ENCODE measurements at places on chromosomes 4 and X.

GRCh38 chrX:51922561-51922960, 29.1 kb downstream of the MAGED1 start:
- DNase-seq, result no peak

- no peak for DNase-seq
Observed at GRCh38 chrX:150155436-150156035, 207.6 kb upstream of the MAMLD1 start.

DNA sequence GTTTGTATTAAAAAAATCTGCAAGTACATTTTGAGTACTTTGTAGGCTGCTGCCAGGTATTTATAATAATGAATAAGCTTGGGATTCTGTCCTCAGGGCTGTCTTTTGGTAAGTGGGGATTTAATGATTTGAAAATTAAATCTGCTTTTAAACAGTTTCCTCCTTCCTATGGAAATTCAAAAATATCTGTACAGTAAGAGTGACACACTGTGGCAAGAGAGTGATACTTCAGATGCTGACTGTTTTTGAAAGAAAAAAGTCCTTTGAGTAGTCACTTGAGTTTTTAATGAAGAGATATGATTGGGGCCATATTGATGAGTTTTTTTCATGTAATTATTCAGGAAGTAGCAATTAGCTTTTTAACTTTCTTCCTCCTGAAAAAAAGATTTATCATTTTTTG, 49.2 kb downstream of the SMARCAD1 start:
- DNase-seq, result no peak

DNA sequence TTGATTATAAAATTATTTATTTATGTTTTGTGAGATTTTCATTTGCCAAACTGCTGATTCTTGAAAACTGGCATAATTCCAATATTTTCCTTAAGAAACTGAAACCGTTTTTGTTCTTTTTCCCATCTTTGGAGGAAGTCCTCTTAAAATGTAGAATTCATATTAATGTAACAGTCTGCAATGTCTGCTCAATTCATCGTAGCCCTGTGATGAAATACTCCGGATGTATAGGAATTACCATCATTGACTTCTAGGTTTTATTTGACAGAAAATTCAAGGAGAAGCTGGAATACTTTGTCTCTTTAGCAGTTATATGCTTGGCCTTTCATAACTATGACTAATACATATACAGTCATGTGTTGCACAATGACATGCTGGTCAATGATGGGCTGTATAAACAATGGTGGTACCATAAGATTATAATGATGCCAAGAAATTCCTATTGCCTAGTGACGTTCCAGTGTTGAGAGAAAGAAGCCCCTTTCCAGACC, 185.0 kb upstream of the GPRIN3 start:
- no peak for DNase-seq

GRCh38 chr4:185654311-185654710, 119.0 kb upstream of the PDLIM3 start:
- no peak for DNase-seq

- peak; percentile 68 for DNase-seq
Observed at GRCh38 chrX:48021026-48021900, 14.5 kb downstream of the SPACA5 start.

GRCh38 chrX:44874420-44875184, 1.6 kb downstream of the KDM6A start:
- peak; percentile 20 for DNase-seq

- DNase-seq, result no peak
Observed at GRCh38 chr4:56745042-56745441, 63.9 kb upstream of the HOPX start.

GRCh38 chrX:147494365-147494764, 417.4 kb upstream of the FMR1 start:
- no peak for DNase-seq

- no peak for DNase-seq
Observed at GRCh38 chrX:68684919-68685304, 37.4 kb downstream of the STARD8 start.

DNA sequence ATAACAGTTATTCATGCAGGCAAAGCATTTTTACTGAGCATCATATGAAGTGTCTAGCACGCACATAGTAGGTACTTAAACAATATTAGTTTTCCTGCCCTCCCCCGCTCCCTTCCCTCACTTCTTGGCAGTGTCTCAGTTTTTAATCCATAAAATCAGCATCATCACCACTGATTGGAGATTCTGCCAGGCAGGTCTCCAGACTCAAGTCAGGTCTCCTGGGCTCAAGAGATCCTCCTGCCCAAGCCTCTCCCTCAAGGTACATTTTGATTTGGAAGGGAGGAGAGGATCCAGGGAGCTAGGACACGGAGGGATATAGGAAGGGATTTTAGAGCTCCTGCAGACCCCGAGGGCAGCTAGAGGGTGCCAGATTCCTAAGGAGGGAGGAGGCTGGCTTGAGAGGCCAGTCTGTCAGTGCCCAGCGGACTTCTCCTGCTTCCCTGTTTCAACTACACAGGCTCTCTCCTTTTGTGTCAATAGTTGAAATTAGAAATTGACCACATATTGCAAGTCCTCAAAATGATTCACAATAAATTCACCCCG, 4.4 kb upstream of the FAT1 start:
- no peak for DNase-seq

DNA sequence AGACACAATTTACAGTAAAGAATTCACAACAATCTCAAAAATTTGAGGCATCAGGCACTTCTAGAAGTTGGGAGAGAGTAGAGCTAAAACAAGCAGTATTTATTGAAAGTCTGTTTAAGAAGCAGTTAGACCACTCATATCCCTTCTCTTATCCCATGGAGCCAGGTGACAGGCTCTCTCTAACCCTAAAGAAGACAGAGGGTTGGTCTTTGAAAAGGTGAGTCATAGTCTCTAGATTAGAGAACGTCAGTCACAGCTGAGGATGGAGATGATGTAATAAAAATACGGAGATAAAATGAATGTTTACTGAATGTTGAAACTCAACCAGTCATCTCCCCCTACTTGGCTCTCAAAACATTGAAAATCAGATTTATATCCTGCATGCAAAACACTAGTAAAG, 223.8 kb downstream of the CHIC2 start:
- DNase-seq, result no peak

DNA sequence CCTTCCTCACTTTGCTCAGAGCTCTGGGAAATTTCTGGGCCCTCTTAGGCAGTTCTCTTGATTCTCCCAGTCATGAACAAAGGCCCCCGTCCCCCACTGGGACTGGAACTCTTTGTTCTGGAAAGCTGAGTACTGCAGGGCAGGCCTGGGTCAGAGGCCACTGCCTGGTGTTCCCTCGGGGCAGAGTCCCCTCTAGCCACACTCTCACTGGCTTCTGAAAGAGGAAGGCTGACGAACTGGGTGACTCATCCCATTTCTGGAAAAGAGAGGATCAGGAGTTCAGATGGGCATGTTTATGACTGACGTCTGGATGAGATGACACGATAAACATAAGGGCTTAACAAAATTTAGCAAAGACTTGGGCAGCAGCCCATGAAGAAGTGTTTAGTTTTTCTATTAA, 47.7 kb downstream of the DDX3X start:
- DNase-seq, result no peak

- no peak for DNase-seq
Observed at GRCh38 chrX:115266300-115266699, 23.2 kb upstream of the LUZP4 start.

DNA sequence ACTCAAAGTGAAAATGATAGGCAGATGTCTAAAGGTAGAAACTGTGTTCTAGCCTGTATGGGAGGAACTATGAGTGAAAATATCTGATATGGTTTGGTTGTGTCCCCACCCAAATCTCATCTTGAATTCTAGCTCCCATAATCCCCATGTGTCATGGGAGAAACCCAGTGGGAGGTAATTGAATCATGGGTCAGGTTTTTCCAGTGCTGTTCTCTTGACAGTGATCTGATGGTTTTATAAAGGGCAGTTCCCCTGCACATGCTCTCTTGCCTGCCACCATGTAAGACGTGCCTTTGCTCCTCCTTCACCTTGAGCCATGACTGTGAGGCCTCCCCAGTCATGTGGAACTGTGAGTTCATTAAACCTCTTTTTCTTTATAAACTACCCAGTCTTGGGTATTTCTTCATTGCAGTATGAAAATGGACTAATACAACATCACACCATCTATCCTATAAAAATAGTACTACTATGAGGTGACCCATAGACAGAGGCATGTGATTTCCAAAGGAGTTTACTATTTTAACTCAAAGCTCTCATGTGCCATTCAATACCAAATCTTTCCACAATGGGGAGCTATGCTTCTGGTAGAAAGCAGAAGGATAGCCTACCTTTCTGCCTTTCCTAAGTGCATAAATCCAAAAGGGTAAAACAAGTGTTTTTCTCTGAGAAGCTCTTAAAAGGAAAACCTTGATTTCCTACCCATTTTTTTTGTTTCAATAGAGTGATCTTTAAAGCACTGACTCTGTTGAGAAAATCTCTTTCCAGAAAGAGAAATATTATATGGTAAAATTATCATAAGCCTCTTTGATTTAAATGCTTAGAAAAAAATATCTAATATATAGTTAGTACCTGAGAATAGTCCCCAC, 38.8 kb downstream of the SEC31A start:
- no peak for DNase-seq

DNA sequence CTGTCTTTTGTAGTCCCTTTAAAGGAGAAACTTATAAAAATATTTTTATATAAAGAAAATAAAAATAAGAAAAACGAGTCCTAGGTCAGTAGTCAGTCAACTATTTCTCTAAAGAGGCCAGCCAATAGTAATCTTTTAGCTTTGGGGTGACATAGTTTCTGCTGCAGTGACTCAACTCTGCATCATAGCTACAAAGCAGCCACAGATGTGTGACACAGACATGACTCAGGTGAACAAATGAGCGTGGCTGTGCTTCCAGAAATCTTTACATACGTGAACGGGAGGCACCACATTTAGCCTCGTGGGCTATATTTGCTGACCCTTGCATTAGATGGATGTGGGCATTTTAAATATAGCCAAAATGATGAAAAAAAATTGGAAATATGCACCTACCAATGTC, 1862.5 kb upstream of the TENM3 start:
- peak; percentile 5 for DNase-seq

DNA sequence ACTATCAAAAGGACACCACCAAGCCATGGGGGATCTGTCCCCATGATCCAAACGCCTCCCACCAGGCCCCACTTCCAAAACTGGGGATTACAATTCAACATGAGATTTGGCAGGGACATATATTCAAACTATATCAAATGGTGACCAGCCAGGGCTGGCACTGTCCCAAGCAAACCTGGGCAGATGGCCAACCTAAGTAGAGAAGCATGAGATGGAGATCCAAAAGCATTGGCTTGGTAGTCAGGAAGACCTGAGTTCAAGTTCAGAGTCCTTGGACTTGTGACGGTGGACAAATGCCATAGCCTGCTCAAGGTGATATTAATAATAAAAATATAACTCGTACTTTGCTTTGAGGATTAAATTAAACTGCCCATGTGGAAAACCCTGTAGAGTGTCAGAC, 79.2 kb upstream of the HS3ST1 start:
- no peak for DNase-seq

- DNase-seq, result no peak
Observed at GRCh38 chr4:168451331-168451730, 29.0 kb downstream of the DDX60L start.

GRCh38 chr4:173527103-173527891, 2.7 kb downstream of the HAND2 start:
- DNase-seq, result no peak

GRCh38 chr4:168734703-168735678, 238.1 kb downstream of the PALLD start:
- DNase-seq, result no peak

DNA sequence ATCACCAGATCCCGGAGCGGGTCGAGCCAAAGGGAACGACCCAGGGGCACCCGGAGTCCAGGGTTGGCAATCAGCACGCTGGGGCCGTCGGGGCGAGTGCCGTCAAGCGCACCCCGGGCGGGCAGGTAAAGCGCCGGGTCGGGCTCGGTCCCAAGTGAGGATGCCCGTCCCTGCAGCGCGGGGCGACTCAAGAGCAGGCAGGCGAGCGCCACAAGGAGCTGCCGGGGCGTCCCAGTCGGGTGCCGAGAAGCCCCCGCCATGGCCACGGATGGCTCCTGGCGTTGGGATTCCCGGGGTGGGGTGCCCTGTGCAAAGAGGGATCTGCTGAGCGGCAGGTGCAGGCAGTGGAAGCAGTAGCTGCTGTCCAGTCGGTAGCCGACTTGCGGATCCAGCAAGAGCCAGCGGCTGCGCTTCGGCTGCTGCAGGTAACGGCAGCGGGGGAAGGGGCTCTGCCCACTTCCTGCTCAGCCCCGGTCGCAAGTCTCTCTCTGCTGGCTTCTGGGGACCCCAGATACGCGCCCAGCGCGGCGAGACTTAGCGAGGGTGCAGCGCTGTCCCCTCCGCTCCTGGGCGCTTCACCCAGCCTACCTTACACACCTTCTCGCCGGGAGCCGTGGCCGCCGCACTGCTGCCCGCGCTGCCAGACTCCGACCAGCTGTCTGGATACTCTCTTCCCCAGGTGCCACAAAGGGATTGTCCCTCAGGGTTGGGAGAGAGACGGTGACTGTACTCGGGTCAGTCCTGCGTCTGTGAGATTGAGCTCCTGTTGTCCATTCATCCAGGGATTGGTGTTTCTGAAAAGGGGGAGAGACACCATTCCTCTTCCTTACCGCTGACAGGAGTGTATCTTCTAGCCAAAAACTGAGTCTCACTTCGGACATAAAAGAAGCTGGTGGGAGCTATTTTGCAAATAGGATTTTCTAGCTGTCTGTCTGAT, at the start of gene FREM3:
Gene FREM3, minus strand, starts transcription at position 260 of the 937 bp plus-strand sequence. Its CDS starts 0 bp downstream, at position 260.
- peak; percentile 6 for DNase-seq

DNA sequence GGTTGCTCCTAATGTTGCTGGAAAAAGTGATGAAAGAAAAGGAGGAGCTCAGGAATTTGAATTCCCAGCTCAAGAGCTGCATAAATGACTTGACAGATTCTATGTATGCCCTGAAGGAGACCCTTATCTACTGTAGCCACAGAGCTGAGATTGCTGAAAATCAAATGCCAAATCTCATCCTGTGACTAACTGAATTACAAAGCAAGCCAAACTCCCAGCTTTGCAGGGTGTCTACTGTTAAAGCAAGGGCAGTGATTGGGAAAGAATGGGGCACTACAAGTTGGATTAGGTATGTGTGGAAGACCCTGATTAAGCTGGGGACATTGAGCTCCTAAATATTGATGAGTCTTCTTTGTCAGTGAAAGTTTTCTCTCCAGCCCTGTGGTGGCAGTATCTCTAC, 20.8 kb upstream of the SMIM9 start:
- no peak for DNase-seq

DNA sequence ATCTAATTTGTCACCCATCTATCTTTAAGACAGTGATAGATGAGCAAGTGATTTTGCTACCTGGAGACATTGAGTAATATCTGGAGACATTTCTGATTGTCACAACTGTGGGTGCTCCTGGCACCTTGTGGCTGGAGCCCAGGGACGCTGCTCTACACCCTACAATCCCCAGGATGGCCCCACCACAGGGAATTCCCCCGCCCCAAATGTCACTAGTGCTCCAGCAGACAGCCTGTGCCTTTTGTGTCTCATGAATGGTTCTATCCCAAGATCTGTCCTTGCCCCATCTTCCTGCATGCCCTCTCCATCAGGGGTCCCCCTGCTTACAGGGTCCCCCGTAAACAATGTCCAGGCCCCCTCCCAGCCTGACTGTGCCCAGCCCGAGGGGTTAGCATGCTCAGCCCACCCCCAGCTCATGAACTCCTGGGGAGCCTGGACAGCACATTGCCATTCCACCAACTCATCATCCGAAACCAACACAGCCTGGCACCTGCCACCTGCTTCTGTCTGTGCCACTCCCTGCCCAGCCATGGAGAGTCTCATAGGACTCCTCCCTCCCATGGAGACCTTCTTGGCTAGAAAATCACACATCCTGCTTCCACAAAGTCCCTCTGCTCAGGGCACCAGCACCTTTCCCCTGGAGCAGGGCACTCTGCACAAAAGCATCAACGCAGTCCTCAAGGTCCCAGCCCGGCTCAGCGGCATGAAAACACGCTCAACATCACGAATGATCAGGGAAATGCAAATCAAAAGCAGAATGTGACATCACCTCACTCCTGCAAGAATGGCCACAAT, 5.7 kb downstream of the P2RY8 start:
- DNase-seq, result peak; percentile 40

All from activated naive CD8-positive, alpha-beta T cell treated with anti-CD3 and anti-CD28 coated beads for 36 hours (primary cell).